Cerebellar cortex (tissue), 1 donor: ENCODE measurements at places on chromosomes 4 and X.

GRCh38 chr4:36321176-36321575 is 39.8 kb downstream of the DTHD1 start:
- no peak for DNase-seq

DNA sequence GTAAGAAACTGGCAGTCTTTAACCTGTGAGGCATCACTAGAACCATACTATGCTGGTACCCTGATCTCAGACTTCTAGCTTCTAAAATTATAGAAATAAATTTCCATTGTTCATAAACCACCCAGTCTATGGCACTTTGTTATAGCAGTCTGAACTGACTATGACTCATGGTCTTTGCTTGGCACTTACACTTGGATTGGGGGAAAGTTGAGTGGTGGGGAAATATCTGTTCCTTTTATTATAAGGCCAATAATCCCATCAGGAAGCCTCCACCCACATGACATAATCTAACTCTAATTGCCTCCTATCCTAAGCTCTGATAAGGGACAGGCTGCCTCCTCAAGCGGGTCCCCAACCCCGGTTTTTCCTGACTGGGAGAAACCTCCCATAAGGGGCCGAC is 61.4 kb upstream of the PACRGL start:
- DNase-seq = no peak

DNA sequence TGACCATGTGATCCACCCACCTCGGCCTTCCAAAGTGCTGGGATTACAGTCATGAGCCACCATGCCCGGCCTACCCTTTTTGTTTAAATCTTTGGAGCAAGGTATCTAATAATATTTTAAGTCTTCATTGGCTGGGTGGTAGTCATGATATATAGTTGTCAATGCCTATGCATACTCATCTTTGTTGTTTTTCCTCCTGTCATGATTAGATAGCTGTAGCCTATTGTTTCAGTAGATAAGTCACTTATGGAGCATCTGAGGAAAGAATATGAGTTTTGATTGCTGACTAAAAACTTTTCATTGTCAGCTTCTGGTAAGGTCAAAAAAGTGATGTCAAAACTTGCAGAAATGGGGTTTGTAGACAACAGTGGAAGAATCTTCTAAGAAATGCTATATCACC is 119.8 kb downstream of the KDM6A start:
- no peak for DNase-seq

DNA sequence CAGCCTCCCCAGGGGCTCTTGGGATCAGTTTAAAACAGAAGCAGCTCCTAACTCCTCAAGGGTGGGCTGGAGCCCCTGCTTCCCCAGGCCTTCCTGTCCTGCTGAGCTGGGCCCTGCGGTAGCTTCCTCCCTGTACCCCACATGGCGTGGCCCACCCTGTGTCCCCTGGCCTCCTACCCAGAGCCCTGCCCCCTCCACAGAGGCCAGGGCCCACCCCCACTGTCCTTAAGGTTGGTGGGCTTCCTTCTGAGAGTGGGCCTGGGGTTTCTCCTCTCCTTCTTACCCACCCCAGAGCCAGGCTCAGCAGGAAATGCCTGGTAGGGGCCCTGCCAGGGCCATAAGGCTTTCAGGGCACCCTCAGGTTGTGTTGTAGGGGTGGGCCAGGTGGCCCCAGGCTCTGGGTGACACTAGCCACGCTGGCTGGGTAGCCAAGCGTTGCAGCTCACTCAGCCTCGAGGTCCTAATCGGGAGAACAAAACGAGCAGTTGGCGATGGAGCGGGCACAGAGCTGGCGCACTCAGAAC is 11.6 kb downstream of the SH3BP2 start:
- no peak for DNase-seq

GRCh38 chr4:83328521-83329187 is 6.0 kb downstream of the HPSE start:
- peak; percentile 15 for DNase-seq

GRCh38 chrX:9903146-9903545 is 64.0 kb upstream of the CLDN34 start:
- no peak for DNase-seq

DNA sequence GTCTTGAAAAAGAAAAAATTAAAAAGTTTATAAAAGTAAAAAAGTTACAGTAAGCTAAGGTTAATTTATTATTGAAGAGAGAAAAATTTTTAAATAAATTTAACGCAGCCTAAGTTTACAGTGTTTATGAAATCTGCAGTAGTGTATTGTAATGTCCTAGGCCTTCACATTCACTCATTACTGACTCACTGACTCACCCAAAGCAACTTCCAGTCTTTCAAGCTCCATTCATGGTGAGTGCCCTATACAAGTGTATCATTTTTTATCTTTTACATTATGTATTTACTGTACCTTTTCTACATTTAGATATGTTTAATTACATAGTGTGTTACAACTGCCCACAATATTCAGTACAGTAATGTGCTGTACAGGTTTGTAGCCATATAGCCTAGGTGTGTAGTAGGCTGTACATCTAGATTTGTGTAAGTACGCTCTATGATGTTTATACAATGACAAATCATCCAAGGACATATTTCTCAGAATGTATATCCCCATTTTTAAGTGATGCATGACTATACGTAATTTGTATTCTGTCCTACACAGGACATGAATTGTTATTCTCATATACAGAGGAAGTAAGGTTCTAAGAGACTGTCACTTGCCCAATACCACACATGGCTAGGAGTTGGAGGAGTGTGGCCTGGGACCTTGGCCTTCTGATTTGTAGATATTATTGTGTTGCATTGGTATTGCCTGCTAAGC is 19.5 kb upstream of the PDCL2 start:
- no peak for DNase-seq

GRCh38 chr4:42133006-42133405 is 19.4 kb downstream of the BEND4 start:
- no peak for DNase-seq

DNA sequence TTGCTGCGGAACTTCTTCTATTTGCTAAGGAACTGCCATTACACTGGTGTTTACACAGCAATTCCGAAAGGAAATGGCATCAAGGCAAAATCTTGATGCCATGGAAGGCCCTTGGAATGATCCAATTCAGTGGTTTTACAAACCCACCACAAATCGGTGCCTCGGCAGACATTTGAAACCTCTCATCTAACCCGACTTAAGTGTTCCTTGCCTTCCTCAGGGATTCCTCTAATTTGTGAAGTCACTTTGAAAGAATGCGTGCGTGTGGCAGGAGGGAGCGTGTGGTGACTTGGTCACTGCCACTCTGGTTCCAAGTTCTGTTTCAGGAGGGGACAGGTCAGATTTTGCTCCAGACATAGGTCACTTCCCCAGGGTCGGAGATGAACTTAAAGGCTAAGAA is 4.8 kb downstream of the NOP14 start:
- no peak for DNase-seq

DNA sequence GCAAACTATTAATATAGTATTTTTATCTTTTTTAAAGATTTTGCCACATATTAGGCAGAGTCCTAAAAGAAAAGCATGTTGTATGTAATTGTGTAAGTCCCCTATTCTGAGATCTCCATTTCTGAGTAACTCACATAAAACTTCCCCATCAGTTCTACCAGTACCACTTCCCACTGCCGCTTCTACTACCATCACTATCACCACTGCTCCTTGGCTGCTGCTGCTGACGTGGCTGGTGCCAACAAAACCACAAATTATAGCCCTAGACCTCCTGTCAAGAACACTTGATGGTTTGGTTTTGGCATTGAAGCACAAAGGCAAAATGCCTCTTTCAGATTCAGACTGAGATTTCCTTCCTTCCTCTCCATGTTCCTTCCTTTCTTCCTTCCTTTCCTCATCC is 106.4 kb downstream of the MMRN1 start:
- no peak for DNase-seq

DNA sequence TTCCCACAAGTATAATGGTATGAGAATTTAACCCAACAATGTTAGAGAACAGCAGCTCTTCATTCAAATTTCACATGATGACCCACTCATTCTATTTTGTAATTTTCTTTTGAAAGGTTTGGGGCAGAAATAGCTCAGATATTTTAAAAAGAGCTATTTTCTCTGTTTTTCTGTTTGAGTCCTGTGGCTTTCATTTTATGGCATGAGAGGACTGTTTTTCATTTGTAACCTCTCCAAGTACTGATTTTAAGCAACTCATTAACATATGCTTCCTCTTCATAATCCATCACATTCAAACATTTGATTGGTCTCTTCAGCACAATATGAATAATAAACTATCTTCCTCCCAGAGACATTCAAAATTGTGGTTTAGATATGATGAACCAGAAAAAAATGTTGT is 129.0 kb upstream of the TEX13A start:
- no peak for DNase-seq
